ENCODE measurements at places on chromosomes 6 and 20. TPM values are rescaled to one million over a fixed set of nuclear protein-coding genes. Genes with fewer than 3 reads are reported as not detected.

DNA sequence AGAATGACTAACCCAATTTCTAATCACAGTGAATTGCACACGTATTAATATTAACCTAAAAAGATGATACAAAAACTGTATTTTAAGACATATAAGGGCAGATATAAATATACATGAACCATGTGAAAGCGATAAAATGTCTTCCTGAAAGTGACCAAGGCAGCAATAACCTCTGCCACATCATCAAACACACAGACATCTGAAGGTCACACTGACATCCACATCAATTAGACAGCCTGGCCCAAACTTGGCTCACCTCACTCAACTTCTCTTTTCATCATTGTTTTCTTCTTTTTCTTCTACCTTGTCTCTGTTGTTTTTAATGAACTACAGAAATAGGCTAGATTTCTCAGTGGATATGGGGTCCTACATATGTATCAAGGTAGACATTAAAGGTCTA, 128.5 kb downstream of the TRDN start:
- no peak for DNase-seq

DNA sequence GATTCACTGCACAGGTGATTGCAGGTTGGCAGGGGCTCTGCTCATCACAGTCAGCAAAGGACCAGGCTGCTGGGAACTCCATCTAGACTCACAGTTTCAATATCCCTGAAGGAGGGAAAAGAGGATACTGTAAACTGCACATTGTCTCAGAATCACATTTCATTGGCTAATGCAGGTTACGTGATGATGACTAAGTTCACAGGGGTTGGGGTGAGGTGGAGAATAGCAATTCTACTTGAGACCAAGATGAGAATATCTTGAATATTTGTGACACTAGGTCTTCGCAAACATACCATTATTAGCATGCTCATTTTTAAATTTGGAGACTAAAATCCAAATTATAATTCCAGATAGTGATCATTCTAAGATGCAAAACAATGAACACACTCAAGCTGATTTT, 208.5 kb upstream of the CITED2 start:
- DNase-seq, result no peak

- no peak for DNase-seq
Measured at GRCh38 chr20:8807480-8808201, 261.2 kb upstream of the PLCB4 start.

DNA sequence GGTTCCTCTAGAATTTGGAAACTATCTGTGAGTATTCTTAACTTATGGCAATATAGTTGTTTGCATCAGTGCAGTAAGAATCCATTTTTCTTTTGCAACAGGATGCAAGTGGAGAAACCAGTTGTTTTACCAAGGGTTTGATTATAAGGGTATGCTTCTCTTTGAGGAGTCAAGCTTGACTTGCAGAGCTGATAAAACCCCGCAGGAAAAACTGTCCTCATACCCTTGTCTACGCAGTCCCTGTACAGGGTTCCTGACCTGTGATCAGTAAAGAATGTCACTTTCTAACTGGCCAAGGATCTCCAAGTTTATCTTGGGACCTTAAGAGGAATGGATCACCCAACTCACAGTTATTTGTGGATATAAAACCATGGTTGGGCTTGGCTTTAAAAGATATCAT, 161.1 kb upstream of the OLIG3 start:
- no peak for DNase-seq

GRCh38 chr20:16317445-16318362, 255.5 kb downstream of the KIF16B start:
- no peak for DNase-seq

GRCh38 chr6:11650711-11651110, 113.2 kb downstream of the TMEM170B start:
- no peak for DNase-seq

- no peak for DNase-seq
Measured at GRCh38 chr20:61980647-61981583, 84.8 kb downstream of the TAF4 start.

DNA sequence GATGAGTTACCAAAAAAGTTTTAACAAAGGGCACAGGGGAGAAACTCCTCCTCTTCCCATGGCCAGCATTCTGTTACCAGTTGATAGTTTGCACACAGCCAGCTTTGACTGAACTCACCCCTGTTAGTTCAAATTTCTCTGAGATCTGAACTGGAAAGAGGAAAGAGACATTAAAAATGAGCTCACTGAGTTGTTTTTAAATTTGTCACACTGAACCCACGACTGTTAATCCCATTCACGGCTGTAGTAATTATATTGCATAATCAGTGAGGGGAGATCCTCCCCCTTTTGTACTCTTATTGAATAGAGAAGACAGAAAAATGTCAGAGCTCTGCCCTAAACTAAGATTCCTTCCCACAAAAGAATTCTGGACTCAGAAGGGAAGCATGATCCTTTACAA, 17.5 kb upstream of the DSP start:
- no peak for DNase-seq

The LTV1 gene
- total RNA-seq, result 12.4 TPM

The HLA-DMA gene
- 19.7 TPM for total RNA-seq

The RAMACL gene
- total RNA-seq, result 0.43 TPM

The RAB22A gene
- 8.3 TPM for total RNA-seq

The ZNF343 gene
- total RNA-seq, result 5.8 TPM

The RAB32 gene
- 7.6 TPM for total RNA-seq
